GM23248 (cell line): ENCODE measurements at places on chromosomes 3 and 15. TPM values are rescaled to one million over a fixed set of nuclear protein-coding genes. Genes with fewer than 3 reads are reported as not detected.

ISLR2 gene
- 0.20 TPM in 1 of 2 replicates, not detected in the other for polyA plus RNA-seq

CAMK1 gene
- polyA plus RNA-seq, result 27.7 and 28.3 TPM in 2 replicates

GOLGA8T gene
- polyA plus RNA-seq, result not detected in 2 replicates

SLC24A5 gene
- polyA plus RNA-seq, result not detected in 2 replicates

SLC28A2 gene
- polyA plus RNA-seq, result not detected in 2 replicates

ACTRT3 gene
- polyA plus RNA-seq, result 3.3 and 3.6 TPM in 2 replicates

ANKRD34C gene
- polyA plus RNA-seq, result not detected in 2 replicates

MCF2L2 gene
- polyA plus RNA-seq, result 0.03 TPM in 1 of 2 replicates, not detected in the other

NOX5 gene
- 0.11 TPM in 1 of 2 replicates, not detected in the other for polyA plus RNA-seq

GOLGA8G gene
- not detected in 2 replicates for polyA plus RNA-seq

AGTR1 gene
- 3.6 and 4.0 TPM in 2 replicates for polyA plus RNA-seq

BSN gene
- 0.03 and 0.08 TPM in 2 replicates for polyA plus RNA-seq

KBTBD13 gene
- not detected in 2 replicates for polyA plus RNA-seq

SLC27A2 gene
- polyA plus RNA-seq, result not detected in 2 replicates

SAMD7 gene
- not detected in 2 replicates for polyA plus RNA-seq

TAMM41 gene
- 14.3 and 18.1 TPM in 2 replicates for polyA plus RNA-seq

CSTA gene
- 5.3 and 5.8 TPM in 2 replicates for polyA plus RNA-seq

SERINC4 gene
- not detected in 2 replicates for polyA plus RNA-seq

IL17RC gene
- 20.5 and 25.3 TPM in 2 replicates for polyA plus RNA-seq

IRAK2 gene
- 1.1 TPM in 2 replicates for polyA plus RNA-seq

PLIN1 gene
- polyA plus RNA-seq, result not detected in 2 replicates

CHDH gene
- polyA plus RNA-seq, result 0.13 TPM in 1 of 2 replicates, not detected in the other

PML gene
- polyA plus RNA-seq, result 52.9 and 58.0 TPM in 2 replicates

P2RY14 gene
- polyA plus RNA-seq, result not detected in 2 replicates

CCR8 gene
- polyA plus RNA-seq, result not detected in 2 replicates

CATSPER2 gene
- polyA plus RNA-seq, result 1.2 and 1.7 TPM in 2 replicates

SI gene
- not detected in 2 replicates for polyA plus RNA-seq

PRSS50 gene
- not detected in 2 replicates for polyA plus RNA-seq

RETNLB gene
- not detected in 2 replicates for polyA plus RNA-seq

ILDR1 gene
- polyA plus RNA-seq, result not detected in 2 replicates

LTK gene
- not detected in 2 replicates for polyA plus RNA-seq

SNX22 gene
- polyA plus RNA-seq, result 0.66 and 0.94 TPM in 2 replicates

ACKR2 gene
- polyA plus RNA-seq, result 0.23 and 0.32 TPM in 2 replicates

PYGO1 gene
- polyA plus RNA-seq, result 1.5 and 1.6 TPM in 2 replicates

TICRR gene
- 1.2 and 1.3 TPM in 2 replicates for polyA plus RNA-seq
